ENCODE measurements at places on chromosomes 6 and 20. TPM values are rescaled to one million over a fixed set of nuclear protein-coding genes. Genes with fewer than 3 reads are reported as not detected.

Gene ADGRF1
- not detected for total RNA-seq

Gene PDE7B
- total RNA-seq, result 25.3 TPM

Gene PTPRT
- total RNA-seq, result not detected

Gene FAM229B
- 11.6 TPM for total RNA-seq

Gene DEFB124
- not detected for total RNA-seq

Gene SLC22A16
- 0.36 TPM for total RNA-seq

Gene BTN1A1
- under 0.01 TPM for total RNA-seq

Gene BCAS4
- total RNA-seq, result 2.9 TPM

- peaks cover 24% of the 10 kb centered on the region for H3K36me3 ChIP-seq
- H3K4me1 ChIP-seq, result no peaks in the 10 kb centered on the region
- peak; percentile 53 for DNase-seq
Measured at GRCh38 chr6:30898750-30899360, 9.2 kb upstream of the GTF2H4 start.

DNA sequence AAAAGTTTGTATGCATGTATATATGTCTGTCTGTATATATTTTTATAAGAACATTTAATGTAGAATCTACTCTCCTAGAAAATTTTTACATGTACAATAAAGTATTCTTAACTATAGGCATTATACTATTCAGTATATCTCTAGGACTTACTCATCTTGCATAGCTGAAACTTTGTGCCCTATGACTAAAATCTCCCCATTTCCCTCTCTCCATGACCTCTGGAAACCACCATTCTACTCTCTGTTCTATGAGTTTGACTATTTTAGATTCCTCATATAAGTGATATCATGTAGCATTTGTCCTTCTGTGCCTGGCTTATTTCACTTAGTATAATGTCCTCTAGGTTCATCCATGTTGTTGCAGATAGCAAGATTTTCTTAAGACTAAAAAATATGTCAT lies 205.1 kb upstream of the SMLR1 start:
- H3K27ac ChIP-seq, result no peak overlapping the region
- no peaks in the 10 kb centered on the region for H3K27me3 ChIP-seq
- no peak for DNase-seq
- no peaks in the 10 kb centered on the region for H3K36me3 ChIP-seq
- H3K4me3 ChIP-seq, result no peak overlapping the region

GRCh38 chr6:151763303-151763702 lies 44.2 kb upstream of the ESR1 start:
- H3K4me1 ChIP-seq, result peaks cover 20% of the 10 kb centered on the region
- DNase-seq, result peak; percentile 37
- H3K36me3 ChIP-seq, result no peaks in the 10 kb centered on the region
- H3K4me3 ChIP-seq, result peak overlapping the region; percentile 79

- no peaks in the 10 kb centered on the region for H3K36me3 ChIP-seq
- no peak for DNase-seq
- no peak overlapping the region for H3K27ac ChIP-seq
- H3K27me3 ChIP-seq, result no peaks in the 10 kb centered on the region
- no peaks in the 10 kb centered on the region for H3K4me1 ChIP-seq
Measured at GRCh38 chr6:47342824-47343223, 33.1 kb upstream of the TNFRSF21 start.

DNA sequence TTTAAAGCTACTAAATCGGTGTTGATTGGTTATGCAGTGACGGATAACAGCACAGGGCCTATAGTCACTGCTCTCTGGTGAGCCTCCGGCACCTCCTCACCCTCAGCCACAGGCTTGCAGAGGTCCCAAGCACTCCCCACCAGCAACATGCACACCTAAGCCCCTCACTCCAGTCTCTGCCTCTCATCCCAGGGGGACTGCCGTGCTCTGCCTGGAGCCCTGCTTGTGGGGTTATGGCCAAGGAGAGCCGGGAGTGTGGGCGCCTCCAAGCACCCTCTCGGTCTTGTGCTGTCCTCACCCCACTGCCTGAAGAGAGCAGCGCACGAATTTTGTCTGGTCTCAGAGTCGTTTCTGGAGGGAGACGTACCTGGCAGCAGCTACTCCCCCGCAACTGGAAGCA lies 6.8 kb upstream of the EEF1A2 start:
- H3K4me3 ChIP-seq, result no peak overlapping the region
- peaks cover 24% of the 10 kb centered on the region for H3K27me3 ChIP-seq
- H3K27ac ChIP-seq, result no peak overlapping the region
- H3K36me3 ChIP-seq, result no peaks in the 10 kb centered on the region
- H3K4me1 ChIP-seq, result no peaks in the 10 kb centered on the region

- no peaks in the 10 kb centered on the region for H3K4me1 ChIP-seq
- no peaks in the 10 kb centered on the region for H3K36me3 ChIP-seq
- H3K27ac ChIP-seq, result no peak overlapping the region
- no peak for DNase-seq
- H3K27me3 ChIP-seq, result no peaks in the 10 kb centered on the region
Measured at GRCh38 chr20:52859156-52859876, 112.8 kb upstream of the TSHZ2 start.

DNA sequence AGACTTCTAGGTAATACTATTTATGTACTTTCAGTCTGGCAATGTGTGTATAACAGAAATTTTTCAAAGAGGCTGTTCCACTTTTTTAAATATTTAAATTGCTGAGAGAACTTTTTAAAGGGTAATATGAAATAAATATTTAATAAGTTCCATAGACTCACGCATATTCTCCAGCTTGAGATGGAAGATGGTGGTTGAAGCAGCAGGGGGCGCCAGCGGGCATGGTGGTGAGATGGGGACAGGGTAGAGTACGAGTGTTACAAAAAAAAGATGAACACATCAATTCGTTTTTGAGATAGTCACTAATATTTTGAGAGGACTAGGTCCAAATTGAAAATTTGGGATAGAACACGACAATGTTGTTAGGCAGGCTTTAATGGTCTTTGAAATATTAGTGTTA lies 68.4 kb downstream of the RSPO3 start:
- peaks cover 16% of the 10 kb centered on the region for H3K4me1 ChIP-seq
- no peaks in the 10 kb centered on the region for H3K27me3 ChIP-seq
- H3K4me3 ChIP-seq, result no peak overlapping the region

DNA sequence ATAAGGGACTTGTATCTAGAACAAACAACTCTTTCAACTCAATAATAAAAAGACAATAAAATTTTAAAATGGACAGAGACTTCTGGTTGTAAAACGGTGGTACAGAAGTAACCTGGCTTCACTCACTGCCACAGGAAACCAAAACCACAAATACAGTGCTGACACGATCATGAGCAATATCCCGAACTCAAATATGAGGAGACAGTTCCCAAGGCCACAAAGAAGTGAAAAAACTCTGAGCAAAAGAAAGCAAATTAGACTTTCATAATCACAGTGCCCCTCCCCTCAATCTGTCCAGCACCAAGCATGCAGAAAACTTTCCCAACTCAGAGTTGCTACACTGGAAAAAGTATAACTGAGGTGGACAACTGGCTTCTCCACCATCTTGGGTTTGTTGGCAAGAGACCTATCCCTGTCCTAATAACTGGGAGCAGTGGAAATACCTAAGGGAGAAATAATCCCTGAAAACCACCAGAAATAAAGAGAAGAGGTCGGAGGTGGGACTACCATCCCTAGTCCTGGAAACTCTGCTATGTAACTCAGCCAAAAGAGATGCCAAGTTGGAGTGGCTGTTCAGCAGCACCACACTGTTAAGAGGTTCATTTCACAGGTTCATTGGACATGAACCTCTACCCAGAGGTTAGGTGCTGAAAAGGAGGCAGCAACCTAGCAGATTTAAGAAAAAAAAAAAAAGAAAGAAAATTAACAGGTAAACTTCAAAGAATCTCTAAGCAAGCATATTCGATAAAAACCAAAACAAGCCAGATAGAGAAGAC lies 55.5 kb downstream of the REV3L start:
- H3K27me3 ChIP-seq, result no peaks in the 10 kb centered on the region
- no peaks in the 10 kb centered on the region for H3K36me3 ChIP-seq
- peak overlapping the region; percentile 36 for H3K27ac ChIP-seq

DNA sequence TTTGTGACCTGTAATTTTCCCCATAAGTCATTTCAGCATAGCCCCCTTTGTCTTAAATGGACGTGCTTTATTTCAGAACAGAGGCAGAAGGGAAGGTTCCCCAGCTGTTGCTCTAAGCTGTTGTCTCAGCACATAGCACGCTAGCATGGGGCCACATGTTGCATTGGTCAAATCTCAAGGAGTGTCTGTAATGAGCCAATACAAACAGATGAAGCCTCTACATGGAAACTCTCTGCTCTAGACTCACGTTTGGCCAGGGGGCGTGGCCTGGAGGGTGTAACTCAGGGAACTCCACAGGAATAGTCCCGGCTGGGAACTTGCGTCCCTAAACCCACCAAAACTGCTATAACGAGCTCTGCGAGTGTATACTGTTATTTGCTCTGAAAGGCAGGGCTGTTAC lies 35.2 kb upstream of the SLC22A2 start:
- no peak overlapping the region for H3K4me3 ChIP-seq
- H3K4me1 ChIP-seq, result no peaks in the 10 kb centered on the region
- H3K27ac ChIP-seq, result no peak overlapping the region
- DNase-seq, result no peak
- H3K27me3 ChIP-seq, result no peaks in the 10 kb centered on the region

DNA sequence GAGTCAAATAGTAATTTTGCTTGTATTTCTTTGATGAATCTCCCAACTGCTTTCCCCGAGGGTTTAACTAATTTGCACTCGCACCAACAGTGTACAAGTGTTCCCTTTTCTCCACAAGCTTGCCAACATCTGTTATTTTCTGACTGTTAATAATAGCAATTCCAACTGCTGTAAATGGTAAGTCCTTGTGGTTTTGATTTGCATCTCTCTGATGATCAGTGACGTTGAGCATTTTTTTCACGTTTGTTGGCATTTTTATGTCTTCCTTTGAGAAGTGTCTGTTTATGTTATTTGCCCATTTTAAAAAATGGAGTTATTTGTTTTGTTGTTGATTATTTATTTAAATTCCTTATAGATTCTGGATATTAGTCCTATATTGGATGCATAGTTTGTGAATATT lies 399.8 kb upstream of the MAN1A1 start:
- no peak overlapping the region for H3K27ac ChIP-seq
- no peaks in the 10 kb centered on the region for H3K36me3 ChIP-seq
- no peaks in the 10 kb centered on the region for H3K27me3 ChIP-seq
- H3K4me3 ChIP-seq, result no peak overlapping the region
- no peaks in the 10 kb centered on the region for H3K4me1 ChIP-seq

GRCh38 chr6:56372406-56372995 lies 125.1 kb upstream of the COL21A1 start:
- H3K4me3 ChIP-seq, result no peak overlapping the region
- peaks cover 25% of the 10 kb centered on the region for H3K4me1 ChIP-seq
- no peak overlapping the region for H3K27ac ChIP-seq
- peak; percentile 25 for DNase-seq
- no peaks in the 10 kb centered on the region for H3K36me3 ChIP-seq
- no peaks in the 10 kb centered on the region for H3K27me3 ChIP-seq

DNA sequence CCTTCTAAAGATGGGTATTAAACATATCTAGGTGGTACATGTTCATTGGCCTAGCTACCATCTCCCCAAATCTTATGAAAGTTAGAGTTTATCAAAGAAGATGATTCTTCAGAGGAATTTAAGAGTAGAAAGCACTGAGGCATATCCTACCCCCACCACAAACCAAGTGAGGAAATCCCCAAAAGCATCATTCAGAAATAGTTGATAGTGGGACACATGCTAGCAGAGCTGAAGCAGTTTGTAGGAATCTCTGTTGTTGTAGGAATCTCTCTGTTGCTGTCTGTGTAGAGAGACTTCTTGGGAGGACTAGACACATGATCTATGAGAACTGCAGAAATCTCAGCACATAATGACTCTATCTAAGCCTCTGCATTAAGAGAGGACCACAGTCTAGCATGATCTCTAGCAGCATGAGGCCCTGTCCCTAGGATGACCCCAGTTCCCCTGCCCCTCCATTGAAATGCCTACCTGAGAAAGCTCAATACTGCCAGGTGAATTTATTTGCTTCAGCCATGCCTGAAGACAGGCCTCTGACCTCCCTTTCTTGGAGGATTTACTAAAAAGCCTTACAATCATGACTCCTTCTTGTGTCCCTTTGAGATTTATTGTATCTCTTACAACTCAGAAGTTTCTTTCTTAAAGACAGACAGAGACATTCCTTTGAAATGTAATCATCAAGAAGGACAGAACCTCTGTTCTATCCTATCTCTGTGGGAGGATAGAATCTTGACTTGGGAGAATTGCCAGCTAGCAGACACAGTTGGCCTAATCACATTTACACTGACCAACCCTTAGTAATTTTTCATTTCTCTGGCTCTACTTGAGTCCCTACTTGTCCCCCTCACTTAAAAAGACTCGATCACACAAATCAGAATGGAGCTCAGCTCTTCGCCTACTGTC lies 582.4 kb downstream of the PHF3 start:
- H3K36me3 ChIP-seq, result no peaks in the 10 kb centered on the region
- no peak overlapping the region for H3K27ac ChIP-seq
- H3K27me3 ChIP-seq, result no peaks in the 10 kb centered on the region
- no peak for DNase-seq
- H3K4me3 ChIP-seq, result no peak overlapping the region
- no peaks in the 10 kb centered on the region for H3K4me1 ChIP-seq

DNA sequence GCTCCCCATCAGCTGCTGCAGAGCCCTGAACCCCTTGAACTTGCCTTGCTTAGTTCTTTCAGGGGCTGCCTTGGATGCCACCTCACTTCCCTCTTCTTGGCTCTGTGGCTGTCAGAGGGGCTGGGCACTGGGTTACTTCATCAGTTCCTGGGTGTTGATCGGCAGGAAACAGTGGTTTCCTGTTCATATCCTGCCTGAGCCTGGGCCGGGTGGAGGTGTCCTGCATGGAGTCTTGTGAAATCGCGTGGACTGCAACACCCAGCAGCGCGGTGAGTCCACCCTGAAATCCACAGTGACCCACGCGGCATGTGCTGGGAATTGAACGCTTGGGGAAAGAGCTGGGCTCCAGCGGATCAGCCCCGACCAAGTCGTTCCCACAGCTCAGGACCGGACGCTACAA lies 97.5 kb downstream of the CDH26 start:
- H3K4me3 ChIP-seq, result peak overlapping the region; percentile 42
- peaks cover 7% of the 10 kb centered on the region for H3K4me1 ChIP-seq
- H3K27me3 ChIP-seq, result no peaks in the 10 kb centered on the region
- H3K36me3 ChIP-seq, result no peaks in the 10 kb centered on the region
- peak; percentile 84 for DNase-seq

- no peak for DNase-seq
- no peak overlapping the region for H3K4me3 ChIP-seq
- H3K27ac ChIP-seq, result no peak overlapping the region
Measured at GRCh38 chr20:49231471-49231870, 12.3 kb downstream of the DDX27 start.

GRCh38 chr20:60137657-60138245 lies 179.5 kb downstream of the CDH26 start:
- H3K27ac ChIP-seq, result no peak overlapping the region
- H3K4me1 ChIP-seq, result no peaks in the 10 kb centered on the region
- no peak overlapping the region for H3K4me3 ChIP-seq

- no peaks in the 10 kb centered on the region for H3K4me1 ChIP-seq
- no peak overlapping the region for H3K4me3 ChIP-seq
- H3K27me3 ChIP-seq, result no peaks in the 10 kb centered on the region
- DNase-seq, result no peak
Measured at GRCh38 chr6:23534351-23534750, 591.7 kb upstream of the NRSN1 start.

GRCh38 chr20:16566080-16566479 lies 7.2 kb downstream of the KIF16B start:
- DNase-seq, result no peak
- no peak overlapping the region for H3K4me3 ChIP-seq
- H3K27me3 ChIP-seq, result no peaks in the 10 kb centered on the region

GRCh38 chr20:25321991-25322390 lies 68.6 kb downstream of the ABHD12 start:
- H3K27ac ChIP-seq, result no peak overlapping the region
- H3K4me1 ChIP-seq, result no peaks in the 10 kb centered on the region
- H3K36me3 ChIP-seq, result peaks cover 8% of the 10 kb centered on the region
- no peaks in the 10 kb centered on the region for H3K27me3 ChIP-seq
- no peak for DNase-seq

GRCh38 chr6:29651413-29652197 lies 5.3 kb upstream of the MOG start:
- peaks cover 5% of the 10 kb centered on the region for H3K4me1 ChIP-seq
- H3K36me3 ChIP-seq, result no peaks in the 10 kb centered on the region
- no peak overlapping the region for H3K4me3 ChIP-seq
- H3K27ac ChIP-seq, result no peak overlapping the region
- H3K27me3 ChIP-seq, result peaks cover 9% of the 10 kb centered on the region
- peak; percentile 91 for DNase-seq

Data from osteoblast (primary cell).